ENCODE measurements at places on chromosomes 5 and 9.

DNA sequence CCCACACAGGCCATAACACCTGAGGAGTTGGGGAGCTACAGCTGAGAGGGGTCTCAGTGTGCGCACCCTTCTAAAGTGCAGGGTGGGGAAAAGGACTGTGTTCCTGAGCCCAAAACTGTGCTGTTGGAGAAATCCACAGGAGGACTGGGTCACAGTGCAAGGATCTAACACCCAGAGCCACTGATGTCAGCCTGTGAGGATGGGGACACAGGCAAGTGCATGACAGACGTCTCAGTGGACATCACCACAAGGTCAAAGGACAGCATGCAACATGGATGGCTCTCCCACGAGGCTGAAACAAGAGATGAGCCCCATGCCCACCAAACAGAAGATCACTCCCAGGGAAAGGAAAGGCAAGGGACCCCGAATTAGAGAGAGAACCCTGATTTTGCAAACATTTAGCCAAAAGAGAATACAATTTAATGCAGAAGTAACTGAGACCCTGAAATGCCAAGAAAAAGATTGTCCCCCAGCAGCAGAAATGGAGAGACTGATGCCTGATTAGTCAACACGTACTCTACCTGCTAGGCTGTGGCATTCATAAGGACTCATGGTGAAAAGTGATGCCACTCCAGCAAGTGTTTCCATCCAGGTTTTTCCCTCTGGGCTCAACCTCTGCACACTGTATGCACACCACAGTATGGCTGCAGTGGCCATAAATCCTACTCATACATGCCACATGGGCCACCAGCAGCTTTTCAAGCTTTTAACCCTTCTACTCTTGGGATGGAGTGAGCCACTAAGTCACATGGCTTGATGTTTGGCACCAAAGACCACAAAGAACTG, 14.2 kb downstream of the KLF9 start:
- no peak for DNase-seq

DNA sequence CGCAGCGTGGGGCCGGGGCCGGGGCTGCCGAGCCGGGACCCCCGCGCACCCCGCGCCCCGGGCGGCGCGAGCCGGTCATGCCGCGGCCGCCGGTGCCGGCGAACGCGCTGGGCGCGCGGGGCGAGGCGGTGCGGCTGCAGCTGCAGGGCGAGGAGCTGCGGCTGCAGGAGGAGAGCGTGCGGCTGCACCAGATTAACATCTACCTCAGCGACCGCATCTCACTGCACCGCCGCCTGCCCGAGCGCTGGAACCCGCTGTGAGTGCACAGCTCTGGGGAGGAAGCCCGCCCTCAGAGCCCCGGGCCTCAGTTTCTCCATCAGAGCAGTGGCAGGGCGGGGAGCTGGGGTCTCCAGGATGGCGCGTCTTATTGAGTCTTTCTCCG, 335 bp downstream of the GALNT12 start:
- no peak for DNase-seq

GRCh38 chr5:10482791-10483530, 41.3 kb downstream of the ROPN1L start:
- DNase-seq: no peak

GRCh38 chr9:36136272-36136893, at the start of gene GLIPR2:
TSS of gene GLIPR2 (plus strand) at chr9:36136733. CDS start at chr9:36136779, 46 bp downstream.
- peak; percentile 86 for DNase-seq

- no peak for DNase-seq
Measured at GRCh38 chr9:107065549-107065948, 202.6 kb downstream of the ZNF462 start.

- peak; percentile 93 for DNase-seq
Measured at GRCh38 chr5:17189381-17190036, 27.9 kb upstream of the BASP1 start.

DNA sequence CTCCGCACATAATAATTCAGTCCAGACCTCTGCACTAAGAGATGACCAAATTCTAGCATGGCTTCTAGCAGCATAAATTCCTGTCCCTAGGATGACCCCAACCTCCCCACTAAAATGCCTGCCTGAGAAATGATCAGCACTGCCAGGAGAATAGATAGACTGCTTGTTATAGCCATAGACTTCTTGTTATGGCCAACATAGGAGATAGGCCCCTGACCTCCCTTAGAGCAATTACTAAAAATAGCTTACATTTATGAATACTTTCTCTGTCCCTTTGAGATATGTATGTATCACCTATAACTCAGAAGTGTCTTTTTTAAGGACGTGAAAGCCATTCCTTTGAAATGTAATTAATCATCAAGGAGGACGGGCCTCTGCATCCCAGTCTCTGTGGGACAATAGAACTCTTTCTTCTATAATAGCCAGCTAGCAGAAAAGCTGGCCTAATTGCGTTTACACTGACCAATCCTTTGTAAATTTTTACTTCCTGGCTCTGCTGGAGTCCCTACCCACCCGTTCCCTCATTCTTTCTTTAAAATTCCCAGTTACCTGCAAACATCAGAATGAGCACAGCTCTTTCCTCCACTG, 1002.7 kb downstream of the CDH18 start:
- DNase-seq: no peak

DNA sequence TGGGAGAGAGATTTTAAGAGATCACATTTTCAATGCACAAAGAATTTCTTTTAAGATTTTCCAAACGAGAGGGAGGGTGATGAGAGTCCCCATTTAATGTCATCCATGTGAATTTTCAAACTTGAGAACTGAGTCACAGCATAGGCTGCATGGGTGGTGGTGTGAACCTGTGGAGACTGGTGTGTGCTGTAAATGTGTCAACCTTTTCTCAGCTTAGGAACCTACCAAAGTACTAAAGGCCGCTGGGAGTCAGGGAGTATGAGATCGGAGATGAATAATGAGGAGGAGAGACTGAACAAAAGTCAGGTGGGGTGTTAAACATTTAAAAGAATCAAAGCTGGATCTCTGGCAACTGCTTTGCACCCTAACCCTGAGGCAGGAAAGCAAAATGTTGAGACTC, 7.5 kb downstream of the ALDH1A1 start:
- no peak for DNase-seq

DNA sequence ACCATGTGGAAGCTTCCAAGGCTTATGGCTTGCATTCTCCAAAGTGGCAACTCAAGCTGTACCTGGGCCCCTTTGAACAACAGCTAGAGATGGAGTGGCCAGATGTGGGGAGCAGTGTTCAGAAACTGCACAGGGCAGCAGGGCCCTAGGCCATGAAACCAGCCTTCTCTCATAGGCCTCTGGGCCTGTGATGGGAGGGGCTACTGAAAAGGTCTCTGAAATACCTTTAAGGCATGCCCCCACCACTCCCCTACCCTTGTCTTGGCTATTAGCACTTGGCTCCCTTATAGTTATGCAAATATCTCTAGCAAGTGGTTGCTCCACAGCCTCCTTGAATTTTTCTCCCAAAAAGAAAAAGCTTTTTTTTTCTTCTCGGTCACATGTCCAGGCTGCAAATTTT, 1014.6 kb downstream of the DTWD2 start:
- no peak for DNase-seq

DNA sequence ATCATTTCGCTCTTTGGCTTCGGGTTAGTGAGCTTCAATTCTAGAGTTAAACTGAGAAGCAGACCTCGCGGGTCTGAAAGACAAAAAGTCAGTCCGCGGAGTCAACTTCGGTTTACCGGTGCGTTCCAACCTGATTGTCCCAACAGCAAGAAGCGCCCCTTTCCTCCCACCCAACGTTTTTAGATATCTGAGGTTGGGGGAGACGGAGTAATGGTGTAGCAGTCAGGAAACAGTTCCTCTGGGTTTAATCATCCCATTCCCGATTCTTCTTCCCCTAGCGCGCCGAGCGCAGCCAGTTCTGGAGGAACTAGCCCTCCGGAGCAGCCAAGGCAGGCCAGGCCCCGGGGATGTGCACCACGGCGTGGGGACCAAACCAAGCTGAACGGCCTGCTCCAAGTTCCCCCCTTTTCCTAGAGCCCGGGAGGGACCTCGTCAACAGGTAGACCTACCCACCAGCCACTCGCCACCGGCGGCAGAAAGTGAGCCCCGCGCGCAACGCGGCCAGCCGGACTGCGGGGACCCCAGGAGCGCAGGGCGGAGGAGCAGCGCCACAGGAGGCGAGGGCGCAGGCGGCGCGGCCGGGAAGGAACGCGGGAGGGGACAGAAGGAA, 622 bp upstream of the ISL1 start:
- no peak for DNase-seq

DNA sequence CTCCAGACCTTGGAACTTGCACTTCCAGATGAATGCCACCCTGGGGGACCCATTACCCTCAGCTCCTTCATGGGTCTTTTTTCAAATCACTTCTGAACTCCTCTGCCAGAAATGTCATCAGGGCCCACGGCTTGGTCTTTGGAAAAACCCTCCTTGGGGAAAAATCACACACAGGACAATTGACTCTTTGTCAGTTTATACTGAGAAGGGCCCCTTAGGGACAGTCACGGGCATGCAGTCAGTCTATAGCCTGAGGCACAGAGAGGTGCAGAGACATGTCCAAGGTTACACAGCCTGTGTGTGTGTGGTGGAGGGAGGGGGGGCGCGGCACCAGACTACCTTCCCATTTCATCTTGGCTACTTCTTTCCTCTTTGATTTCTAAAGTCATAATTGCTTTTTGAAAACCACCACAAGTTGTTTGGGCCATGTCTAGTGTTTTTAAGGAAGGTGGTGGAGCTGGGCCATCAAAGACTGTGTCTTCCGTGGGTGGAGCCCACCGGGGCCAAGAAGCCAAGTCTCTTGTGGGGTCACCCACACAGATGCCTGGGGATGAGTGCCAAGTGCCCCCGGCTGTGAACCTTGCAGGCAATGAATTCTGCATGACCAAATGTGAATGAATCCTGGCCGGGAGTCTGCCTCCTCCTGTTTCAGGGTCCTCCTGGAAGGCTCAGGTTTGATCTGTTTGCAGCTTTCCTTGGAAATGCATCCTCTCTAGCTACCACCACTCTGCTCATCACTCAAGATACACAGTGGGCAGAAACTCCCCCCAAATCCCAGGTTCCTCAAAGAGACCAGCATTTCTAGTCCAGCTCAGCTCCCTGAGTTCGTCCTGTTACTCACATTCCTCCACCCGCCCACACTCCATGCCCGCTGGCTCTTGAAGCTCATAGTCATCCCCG, 200.1 kb upstream of the TBC1D2 start:
- peak; percentile 71 for DNase-seq

- no peak for DNase-seq
Measured at GRCh38 chr5:149210968-149211490, 60.6 kb upstream of the AFAP1L1 start.

Data from suppressor macrophage treated with lipopolysaccharide for 1 hour (primary cell).